ENCODE measurements at places on chromosomes 2 and 18.

DNA sequence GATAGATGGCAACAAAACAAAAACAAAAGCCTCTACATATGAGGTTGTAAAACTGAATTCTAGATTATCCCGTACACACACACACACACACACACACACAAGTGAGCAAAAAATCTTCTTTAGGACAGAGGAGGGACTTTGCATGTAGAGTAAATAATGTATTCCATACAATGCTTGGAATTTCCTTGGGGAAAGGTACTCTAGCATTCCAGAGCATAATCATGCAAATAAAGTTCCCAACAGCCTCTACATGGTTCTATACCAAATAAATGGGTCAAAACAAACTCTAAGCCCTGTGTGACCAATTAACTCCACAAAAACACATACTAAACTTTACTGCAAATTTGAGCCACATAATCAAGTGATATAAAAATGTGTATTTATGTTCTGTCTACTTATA, 191.4 kb downstream of the RBM43 start:
- no peak for DNase-seq

GRCh38 chr2:23617167-23617810, 232.3 kb downstream of the KLHL29 start:
- DNase-seq = no peak

DNA sequence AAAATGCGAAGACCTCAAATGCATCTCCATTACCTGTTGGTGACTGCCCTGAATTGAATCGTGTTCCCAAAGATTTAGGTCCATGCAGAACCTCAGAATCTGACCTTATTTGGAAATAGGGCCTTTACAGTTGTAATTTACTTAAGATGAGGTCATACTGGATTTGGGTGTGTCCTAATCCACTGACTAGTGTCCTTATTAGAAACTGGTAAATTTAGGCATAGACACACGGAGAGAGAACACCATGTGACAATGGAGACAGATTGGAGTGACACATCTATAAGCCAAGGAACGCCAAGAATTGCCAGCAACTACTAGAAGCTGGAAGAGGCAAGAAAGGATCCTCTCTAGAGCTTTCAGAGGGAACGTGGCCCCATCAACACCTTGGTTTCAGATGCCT, 203.1 kb downstream of the SMAD2 start:
- no peak for DNase-seq

GRCh38 chr2:138237667-138238384, 263.7 kb upstream of the SPOPL start:
- DNase-seq = no peak

GRCh38 chr2:42903821-42904575, 111.6 kb upstream of the HAAO start:
- DNase-seq = no peak

- DNase-seq = no peak
These were observed 1024.1 kb upstream of the KLHL29 start for GRCh38 chr2:22360735-22361374.

- DNase-seq = no peak
These were observed 68.1 kb upstream of the TMEM247 start for GRCh38 chr2:46411245-46411641.

- DNase-seq = no peak
These were observed 777.2 kb upstream of the TMEFF2 start for GRCh38 chr2:192971981-192972380.

DNA sequence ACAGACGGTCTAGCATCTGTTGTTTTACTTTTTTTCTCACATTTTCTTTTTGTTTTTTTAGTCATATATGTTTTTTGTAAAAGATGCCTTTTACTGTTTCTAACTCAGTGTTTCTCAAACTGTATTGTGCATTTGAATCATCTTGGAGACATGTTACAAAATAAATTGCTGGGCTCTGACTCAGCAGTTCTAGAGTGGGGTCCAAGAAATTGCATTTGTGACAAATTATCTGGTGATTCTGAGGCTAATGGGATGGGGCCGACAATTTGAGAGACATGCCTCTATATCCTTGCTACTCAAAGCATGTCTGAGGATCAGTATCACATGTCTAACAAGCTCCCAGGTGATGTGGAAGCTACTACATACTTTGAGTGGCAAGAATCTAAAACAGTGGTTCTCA, 478.8 kb downstream of the PLCL1 start:
- no peak for DNase-seq

All from effector memory CD8-positive, alpha-beta T cell (primary cell).